ENCODE measurements at places on chromosomes 16 and 17.
A peak's percentile ranks its signal among the peaks of the same experiment; 100 is the strongest.

- DNase-seq = no peak
Measured at GRCh38 chr16:11298143-11298900, 17.2 kb upstream of the PRM1 start.

- DNase-seq = no peak
Measured at GRCh38 chr17:8382052-8382879, 727 bp downstream of the RPL26 start.

- peak; percentile 21 for DNase-seq
Measured at GRCh38 chr17:5049314-5049841, 14.2 kb upstream of the SLC52A1 start.

- DNase-seq = no peak
Measured at GRCh38 chr17:207775-208174, 26.3 kb upstream of the DOC2B start.

DNA sequence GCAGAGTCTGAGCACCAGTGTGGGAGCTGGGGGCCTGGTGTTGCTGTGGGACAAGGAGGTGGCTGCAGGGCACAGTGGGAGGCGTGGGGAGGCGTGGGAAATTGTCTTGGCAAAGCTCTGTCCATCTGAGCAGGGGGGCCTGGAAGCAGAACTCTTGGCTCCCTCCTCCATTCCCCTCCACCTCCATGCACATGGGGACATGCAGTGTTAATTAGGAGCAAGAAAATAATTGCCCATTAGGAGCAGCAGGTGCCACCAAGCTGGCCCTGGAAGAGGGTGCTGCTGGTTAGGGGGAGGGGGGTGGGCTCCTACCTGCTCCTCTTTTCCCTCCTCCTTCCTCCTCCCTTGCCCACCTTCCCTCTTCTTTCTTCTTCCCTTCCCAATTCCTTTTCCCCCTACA, 4.5 kb downstream of the TTYH2 start:
- no peak for DNase-seq

- DNase-seq = peak; percentile 58
Measured at GRCh38 chr17:1203111-1203966, 23.6 kb upstream of the ABR start.

Data from stimulated activated CD4-positive, alpha-beta T cell treated with anti-CD3 and anti-CD28 coated beads, Interleukin-1b, Interleukin-23, amount 100 ng/mL, for 48 hours (primary cell).